PC-3 (cell line): ENCODE measurements at places on chromosomes 12 and 14. TPM values are rescaled to one million over a fixed set of nuclear protein-coding genes. Genes with fewer than 3 reads are reported as not detected.

KRT72 gene
- not detected in 2 replicates for total RNA-seq

OTOGL gene
- total RNA-seq: 0.44 and 3.1 TPM in 2 replicates

NINJ2 gene
- not detected in 2 replicates for total RNA-seq

MGP gene
- total RNA-seq: 0.22 and 2.1 TPM in 2 replicates

CLEC4E gene
- not detected in 2 replicates for total RNA-seq

PLA2G1B gene
- not detected in 2 replicates for total RNA-seq

TARBP2 gene
- total RNA-seq: 82.0 and 98.9 TPM in 2 replicates

GPR84 gene
- not detected in 2 replicates for total RNA-seq

KLHL33 gene
- total RNA-seq: 0.17 TPM in 1 of 2 replicates, not detected in the other

RNF212B gene
- total RNA-seq: not detected in 2 replicates

EIF2S3B gene
- 0.63 and 0.95 TPM in 2 replicates for total RNA-seq

PYGL gene
- total RNA-seq: 163 and 174 TPM in 2 replicates

GPR137C gene
- 0.63 and 0.91 TPM in 2 replicates for total RNA-seq

RSRC2 gene
- total RNA-seq: 87.3 and 105 TPM in 2 replicates

MUCL1 gene
- not detected in 2 replicates for total RNA-seq

LRTM2 gene
- not detected in 2 replicates for total RNA-seq

SERPINA10 gene
- not detected in 2 replicates for total RNA-seq

LMO3 gene
- 2.3 TPM in 1 of 2 replicates, not detected in the other for total RNA-seq

SLCO1C1 gene
- total RNA-seq: not detected in 2 replicates

NOC4L gene
- 44.4 and 48.3 TPM in 2 replicates for total RNA-seq

CD4 gene
- total RNA-seq: 0.23 TPM in 1 of 2 replicates, not detected in the other

SYNE2 gene
- total RNA-seq: 16.0 and 20.7 TPM in 2 replicates

BCL2L14 gene
- not detected in 2 replicates for total RNA-seq

SIVA1 gene
- 375 and 519 TPM in 2 replicates for total RNA-seq

CLEC6A gene
- total RNA-seq: not detected in 2 replicates

MYO1H gene
- total RNA-seq: not detected in 2 replicates

ATP5F1B gene
- total RNA-seq: 981 and 1,046 TPM in 2 replicates

RFLNA gene
- total RNA-seq: not detected in 2 replicates

GPR65 gene
- total RNA-seq: not detected in 2 replicates

CIROP gene
- total RNA-seq: not detected in 2 replicates

RND1 gene
- total RNA-seq: 7.6 and 8.3 TPM in 2 replicates
